ENCODE measurements at places on chromosomes 16 and 17. TPM values are rescaled to one million over a fixed set of nuclear protein-coding genes. Genes with fewer than 3 reads are reported as not detected.

DNA sequence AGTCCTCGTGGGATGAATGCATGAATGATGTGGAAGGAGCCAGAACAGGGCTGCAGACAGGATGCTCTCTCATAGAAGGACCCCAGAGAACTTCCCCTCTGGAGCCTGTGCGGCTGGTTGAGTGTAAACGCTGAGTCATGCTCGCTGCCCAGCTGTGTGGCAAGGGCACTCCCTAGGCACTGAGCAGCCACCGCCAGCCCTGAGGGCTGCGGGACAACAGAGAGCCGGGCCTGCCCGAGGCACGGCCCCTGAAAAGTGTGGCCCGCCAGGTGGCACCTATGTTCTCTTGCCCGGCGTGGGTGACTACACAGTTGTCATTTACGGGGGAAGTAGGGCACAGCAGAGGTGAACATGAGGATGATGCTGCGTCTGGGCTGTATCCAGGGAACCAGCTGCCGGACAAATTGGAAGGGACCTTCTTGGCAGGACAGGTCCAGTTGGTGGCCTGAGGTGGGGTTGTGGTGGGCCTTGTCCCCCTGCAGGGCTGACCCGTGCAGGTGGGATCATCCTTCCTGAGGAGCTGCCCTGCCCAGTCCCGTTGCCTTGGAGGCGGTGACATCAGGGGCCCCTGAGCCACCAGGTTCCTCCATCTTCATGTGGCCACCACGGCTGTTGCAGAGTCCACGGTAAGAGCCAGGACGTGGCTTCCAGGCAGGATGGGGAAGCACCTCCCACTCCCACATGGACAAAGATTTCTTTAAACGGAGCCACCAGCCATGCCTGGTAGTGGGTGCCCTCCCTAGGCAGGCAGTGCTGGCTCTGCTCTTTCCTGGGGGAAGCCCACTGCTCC lies 94.8 kb upstream of the CBX4 start:
- H3K4me3 ChIP-seq: no peak overlapping the region
- H3K27ac ChIP-seq: no peak overlapping the region
- H3K27me3 ChIP-seq: peaks cover 3% of the 10 kb centered on the region
- DNase-seq: no peak

- no peak overlapping the region for H3K27ac ChIP-seq
- H3K4me3 ChIP-seq: no peak overlapping the region
- H3K4me1 ChIP-seq: no peaks in the 10 kb centered on the region
- H3K36me3 ChIP-seq: no peaks in the 10 kb centered on the region
- peak; percentile 9 for DNase-seq
Observed at GRCh38 chr17:30031214-30031869, 85.3 kb upstream of the NSRP1 start.

DNA sequence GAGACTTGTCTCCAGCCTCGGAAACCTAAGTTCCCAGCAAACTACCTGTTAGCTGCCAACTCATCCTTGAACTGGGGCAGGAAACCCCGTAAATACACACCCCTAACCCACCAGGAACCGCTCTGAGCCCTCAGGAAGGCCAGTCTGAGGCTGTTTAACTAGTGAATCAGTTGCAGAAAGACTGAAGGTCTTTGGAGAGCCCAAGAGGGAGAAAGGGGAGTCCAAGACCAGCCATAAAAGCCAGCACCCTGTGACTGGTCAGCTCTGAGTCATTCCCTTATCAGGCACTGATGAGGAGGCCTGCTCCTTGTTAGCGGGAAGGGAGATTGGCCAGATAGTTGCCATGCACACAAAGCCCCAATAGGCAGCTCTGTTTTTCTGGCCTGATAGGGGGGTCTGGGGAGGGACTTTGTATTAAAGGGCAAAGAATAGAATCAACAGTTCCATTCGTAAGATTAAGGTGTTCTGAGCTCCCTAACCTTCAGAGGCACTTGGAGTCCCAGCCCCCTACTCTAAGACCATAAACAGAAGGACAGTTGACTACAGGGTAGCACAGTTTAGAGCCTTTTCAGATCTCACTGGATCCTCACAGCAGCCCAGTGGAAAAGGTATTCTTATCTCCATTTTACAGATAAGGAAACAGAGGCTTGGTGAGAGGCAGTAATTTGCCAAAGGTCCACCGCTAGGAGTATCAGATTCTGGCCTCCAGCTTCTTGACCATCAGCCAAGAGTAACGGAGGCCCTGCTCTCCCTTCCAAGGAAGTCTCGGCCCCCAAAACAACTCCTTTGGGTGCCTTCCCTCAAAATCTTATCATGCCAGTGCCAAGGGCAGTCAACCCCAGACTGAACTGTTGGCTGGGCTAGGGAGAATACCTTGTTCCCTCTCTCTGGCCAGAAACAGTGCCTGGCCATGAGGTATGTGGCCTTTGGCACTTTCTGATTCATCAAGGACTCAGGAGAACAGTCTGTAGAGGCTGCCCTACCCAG lies 2.2 kb upstream of the KRT19 start:
- H3K27me3 ChIP-seq: peaks cover 26% of the 10 kb centered on the region
- DNase-seq: no peak
- peaks cover 8% of the 10 kb centered on the region for H3K4me1 ChIP-seq
- no peak overlapping the region for H3K4me3 ChIP-seq

DNA sequence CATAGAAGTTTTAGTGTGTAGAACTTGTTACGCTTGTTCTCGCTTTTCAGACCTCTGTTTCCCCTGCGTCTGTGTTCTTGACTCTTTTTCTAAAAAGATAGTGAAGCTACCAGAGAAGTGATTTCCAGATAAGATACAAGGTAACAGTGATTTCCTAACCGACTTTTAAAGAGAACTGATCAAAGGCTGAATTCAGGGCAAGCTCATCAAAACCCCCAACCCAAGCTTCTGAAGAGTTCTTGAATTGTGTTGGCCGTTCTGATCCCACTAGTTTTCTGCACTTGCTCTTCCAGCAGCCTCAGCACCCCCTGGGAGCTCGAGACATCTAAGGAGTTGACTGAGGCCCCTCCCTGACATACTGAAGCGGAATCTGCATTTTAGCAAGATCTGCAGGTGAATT lies 12.7 kb upstream of the NSMCE1 start:
- DNase-seq: no peak
- no peak overlapping the region for H3K27ac ChIP-seq

GRCh38 chr17:6299275-6299674 lies 135.6 kb downstream of the AIPL1 start:
- no peak overlapping the region for H3K4me3 ChIP-seq
- H3K27ac ChIP-seq: no peak overlapping the region
- no peaks in the 10 kb centered on the region for H3K36me3 ChIP-seq
- no peaks in the 10 kb centered on the region for H3K4me1 ChIP-seq
- H3K27me3 ChIP-seq: no peaks in the 10 kb centered on the region
- no peak for DNase-seq

DNA sequence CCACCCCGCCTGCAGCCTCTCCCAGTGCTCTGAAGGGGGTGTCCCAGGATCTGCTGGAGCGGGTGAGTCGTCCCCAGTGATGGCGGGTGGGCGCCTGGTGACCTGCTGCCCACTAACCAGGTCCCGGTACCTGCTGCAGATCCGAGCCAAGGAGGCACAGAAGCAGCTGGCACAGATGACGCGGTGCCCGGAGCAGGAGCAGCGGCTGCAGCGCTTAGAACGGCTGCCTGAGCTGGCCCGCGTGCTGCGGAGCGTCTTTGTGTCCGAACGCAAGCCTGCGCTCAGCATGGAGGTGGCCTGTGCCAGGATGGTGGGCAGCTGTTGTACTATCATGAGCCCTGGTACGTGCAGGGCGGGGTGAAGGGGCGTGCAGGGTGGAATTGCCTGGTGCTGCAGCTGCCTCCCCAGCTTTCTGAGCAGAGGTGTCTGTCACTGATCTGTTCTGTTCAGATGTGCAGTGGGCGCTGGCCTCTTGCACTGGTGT lies 3.6 kb downstream of the CDT1 start:
- DNase-seq: no peak
- peaks cover 13% of the 10 kb centered on the region for H3K36me3 ChIP-seq
- H3K4me3 ChIP-seq: no peak overlapping the region

Gene RHBDL3
- polyA plus RNA-seq: not detected
